ENCODE measurements at places on chromosomes 5 and 9.

DNA sequence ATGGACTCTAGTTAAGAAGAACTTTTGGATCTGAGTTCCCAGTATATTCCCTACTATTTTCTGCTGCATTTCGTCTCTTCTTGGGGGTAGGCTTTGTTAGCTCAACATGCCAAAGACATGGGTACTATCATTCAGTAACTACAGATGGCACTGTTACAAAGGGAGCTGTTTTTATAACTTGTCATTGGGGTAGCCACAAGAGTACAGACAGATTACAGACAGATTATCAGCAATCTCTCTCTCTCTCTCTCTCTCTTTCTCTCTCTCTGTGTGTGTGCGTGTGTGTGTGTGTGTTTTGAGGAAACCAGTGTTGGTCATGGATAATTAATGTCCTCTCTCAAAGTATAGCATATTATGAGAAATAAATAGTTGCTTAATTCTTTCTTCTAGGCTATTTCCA, 116.1 kb downstream of the WDR70 start:
- DNase-seq, result peak; percentile 40

DNA sequence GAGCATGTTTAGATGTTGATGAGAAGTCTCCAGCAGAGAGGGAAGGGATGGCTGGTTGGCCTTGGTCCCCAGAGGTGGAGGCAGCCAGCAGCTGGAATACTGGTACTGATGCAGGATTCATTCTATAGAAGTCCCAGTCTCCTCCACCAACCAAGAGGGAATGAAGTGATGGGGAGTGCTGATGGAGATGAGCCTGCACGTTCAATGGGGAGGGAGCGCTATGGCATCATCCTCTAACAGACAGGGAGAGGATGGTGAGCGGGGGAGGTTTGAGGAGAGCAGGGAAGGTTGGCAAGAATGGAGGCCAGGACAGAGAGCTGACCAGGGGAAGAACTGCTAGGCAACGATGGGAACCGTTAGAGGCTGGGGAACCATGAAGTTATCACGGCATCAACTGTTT, 159.8 kb upstream of the MVB12B start:
- DNase-seq, result no peak

- DNase-seq, result no peak
Measured at GRCh38 chr5:122321921-122322320, 9.9 kb downstream of the SNCAIP start.

DNA sequence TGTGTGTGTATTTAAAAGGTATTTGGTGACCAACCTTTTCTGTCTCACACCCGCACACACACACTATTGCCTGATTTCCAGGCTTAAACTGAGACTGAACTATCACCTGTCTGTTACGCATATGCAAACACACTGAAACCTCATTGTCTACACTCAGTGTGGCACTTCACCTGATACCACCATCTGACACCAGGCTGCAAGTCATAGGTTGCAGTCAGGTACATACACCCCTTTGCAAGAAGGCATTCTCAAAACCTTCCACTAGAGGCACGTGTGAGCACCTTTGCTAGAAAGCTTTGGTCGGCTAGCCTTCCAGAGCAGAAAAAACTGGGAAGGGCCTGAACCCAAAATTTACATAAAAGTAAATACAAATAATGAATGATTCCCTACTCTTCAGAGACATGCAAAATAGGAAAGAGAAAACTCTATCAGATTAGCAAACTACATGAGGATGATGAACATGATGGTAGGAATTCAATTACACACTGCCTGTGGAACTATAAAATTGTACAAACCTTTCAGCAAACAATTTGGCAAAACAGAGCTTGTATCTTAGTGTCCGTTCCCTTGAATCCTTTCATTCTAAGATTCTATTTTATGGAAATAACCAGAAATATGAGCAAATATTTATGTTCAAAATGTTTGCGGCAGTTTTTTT, 5.9 kb upstream of the FOXD1 start:
- DNase-seq, result peak; percentile 77

DNA sequence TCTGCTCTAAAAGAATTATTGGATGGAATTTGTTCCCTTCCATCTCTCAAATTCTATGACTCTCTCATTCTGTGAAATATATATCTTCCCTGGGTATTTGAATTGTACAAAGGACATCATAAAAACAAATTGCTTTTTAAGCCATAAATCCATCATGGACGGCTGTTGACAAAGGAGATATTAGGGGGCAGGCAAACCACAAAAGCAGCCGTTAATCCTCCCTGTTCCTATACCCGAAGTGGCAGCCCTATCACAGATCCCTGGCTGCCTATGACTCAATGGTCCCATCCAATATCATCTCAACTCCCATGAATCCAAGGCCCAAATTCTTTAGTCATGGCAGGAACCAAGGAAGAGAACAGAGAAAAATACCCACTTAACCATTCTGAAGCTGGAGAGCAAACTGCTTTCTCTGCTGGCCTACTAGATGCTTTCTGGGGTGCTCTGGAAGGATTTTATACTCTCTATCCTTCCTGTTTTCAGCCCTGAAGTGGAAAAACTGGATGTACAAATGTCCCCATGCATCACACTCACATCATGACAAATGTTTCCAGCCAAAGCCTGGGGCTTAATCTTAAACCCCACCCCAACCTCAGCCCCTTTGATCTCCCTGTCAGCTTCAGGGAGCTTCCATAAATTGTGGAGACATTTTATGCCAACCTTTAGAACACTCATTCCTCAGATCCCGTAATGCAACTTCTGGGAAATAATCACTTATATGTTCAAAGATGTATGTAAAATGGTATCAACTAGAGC, 59.5 kb downstream of the FAM114A2 start:
- DNase-seq, result no peak

- no peak for DNase-seq
Measured at GRCh38 chr9:76718166-76718565, 46.1 kb upstream of the PCA3 start.

- no peak for DNase-seq
Measured at GRCh38 chr5:172031894-172032461, 25.5 kb upstream of the FBXW11 start.

DNA sequence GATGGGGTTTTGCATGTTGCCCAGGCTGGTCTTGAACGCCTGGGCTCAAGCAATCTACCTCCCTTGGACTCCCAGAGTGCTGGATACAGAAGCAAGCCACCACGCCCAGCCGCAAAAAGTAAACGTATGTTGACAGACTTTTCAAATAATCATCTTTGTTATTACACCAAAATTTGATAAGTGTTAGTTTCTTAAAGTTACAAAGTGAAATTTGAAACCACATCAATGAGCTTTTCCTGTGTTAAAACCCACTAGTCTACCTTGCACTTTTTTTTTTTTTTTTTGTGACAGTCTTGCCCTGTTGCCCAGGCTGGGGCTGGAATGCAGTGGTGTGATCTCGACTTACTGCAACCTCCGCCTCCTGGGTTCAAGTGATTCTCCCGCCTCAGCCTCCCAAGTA, 29.9 kb downstream of the SPACA9 start:
- DNase-seq, result no peak

DNA sequence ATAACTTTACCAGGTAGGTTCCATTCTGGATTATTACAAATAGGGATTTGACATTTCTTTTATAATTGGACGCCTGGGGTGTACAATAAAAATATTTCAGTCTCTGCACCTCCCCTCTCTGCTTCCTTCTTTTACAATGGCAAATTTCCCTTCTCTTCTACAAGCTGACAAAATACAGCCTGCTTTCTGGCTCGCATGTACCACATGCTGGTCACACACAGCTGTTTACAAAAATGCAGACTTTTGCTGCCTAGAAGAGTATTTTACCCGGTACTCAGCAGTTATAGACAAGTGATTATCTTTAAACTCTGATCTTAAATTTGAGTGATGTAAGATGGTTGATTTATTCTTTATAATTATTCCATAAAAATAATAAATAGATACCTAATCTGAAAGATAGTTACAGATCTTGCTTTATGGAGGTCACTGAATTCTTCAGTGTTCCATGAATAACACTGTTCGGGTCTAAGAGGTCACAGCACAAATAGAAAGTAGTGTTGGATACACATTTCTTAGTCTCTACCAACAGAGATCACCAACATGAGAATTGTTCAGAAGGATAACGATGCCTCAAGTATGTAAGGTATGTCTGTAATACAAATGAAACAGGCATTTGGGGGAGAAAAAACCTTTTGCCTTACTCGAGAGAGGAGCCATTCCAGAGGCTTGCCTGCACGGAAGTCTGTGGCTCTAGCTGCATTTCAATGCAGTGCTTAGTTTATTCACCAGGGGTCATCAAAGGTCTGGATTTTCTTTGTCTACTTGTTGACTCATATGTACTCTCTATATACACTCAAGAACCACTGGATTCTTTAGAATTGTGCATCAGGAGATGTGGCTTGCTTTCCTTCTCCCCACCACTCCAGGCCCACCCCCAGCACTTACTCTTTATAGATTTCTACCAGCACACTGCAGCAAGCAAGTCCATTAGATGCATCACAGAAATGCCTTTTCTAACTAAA, 206.6 kb upstream of the RFX3 start:
- DNase-seq, result peak; percentile 70

GRCh38 chr5:16936150-16936988, at the start of gene MYO10:
Gene MYO10, minus strand, starts transcription at chr5:16936288. Its CDS starts 480 bp downstream, at chr5:16935808.
- DNase-seq, result peak; percentile 68

All from Kasumi-1 (cell line).